ENCODE measurements at places on chromosomes 3 and 15. TPM values are rescaled to one million over a fixed set of nuclear protein-coding genes. Genes with fewer than 3 reads are reported as not detected.

- no peak for DNase-seq
Observed at GRCh38 chr15:62753518-62754221, 288.9 kb upstream of the TPM1 start.

DNA sequence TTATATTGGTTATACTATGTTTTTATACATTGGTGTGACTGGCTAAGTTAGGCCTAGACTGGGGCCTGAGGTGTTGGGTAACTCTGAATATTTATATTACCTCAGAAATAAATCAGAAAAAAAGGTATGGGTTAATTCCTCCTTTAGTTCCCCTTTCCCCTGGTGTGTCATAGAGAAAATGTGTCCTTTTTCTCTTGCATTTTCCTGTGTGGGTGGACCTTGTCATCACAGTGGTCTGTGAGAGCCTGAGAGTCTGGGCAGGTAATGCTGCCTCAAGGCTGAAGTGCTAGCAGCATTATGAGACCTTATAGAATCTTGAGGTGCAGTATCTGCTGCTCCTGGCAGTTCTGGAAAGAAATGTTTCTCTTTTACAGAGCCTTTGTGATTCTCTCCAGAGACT is 69.7 kb downstream of the PCOLCE2 start:
- no peak for DNase-seq

- DNase-seq: no peak
Observed at GRCh38 chr15:39512643-39513042, 68.2 kb upstream of the THBS1 start.

GRCh38 chr3:171972871-171973348 is 66.5 kb upstream of the FNDC3B start:
- DNase-seq: no peak

GRCh38 chr15:40405501-40406381 is at the start of gene IVD:
Gene IVD (plus strand): TSS chr15:40405795. CDS start chr15:40405828, 33 bp downstream.
- peak; percentile 94 for DNase-seq

- DNase-seq: no peak
Observed at GRCh38 chr3:159664006-159664405, 324.6 kb upstream of the IL12A start.

The FAM81A gene
- total RNA-seq: 1.9 TPM

All from activated CD4-positive, alpha-beta T cell treated with anti-CD3 and anti-CD28 coated beads, Interleukin-2, amount 10 ng/mL, durations not matched to agents 24 days and 14 days (primary cell).